Ascending aorta (tissue), 2 donors: ENCODE measurements at places on chromosomes 7 and 10.

GRCh38 chr7:130486114-130486953 is 5.6 kb upstream of the MEST start:
- no peak for DNase-seq

- no peak for DNase-seq
Measured at GRCh38 chr10:32341596-32341995, 5.4 kb downstream of the EPC1 start.

GRCh38 chr7:107785170-107785569 is 17.9 kb downstream of the SLC26A3 start:
- DNase-seq: no peak

GRCh38 chr10:58299580-58299979 is 30.6 kb downstream of the CISD1 start:
- no peak for DNase-seq
